Sigmoid colon (tissue), 7 donors: ENCODE measurements at places on chromosomes 7 and 10. TPM values are rescaled to one million over a fixed set of nuclear protein-coding genes. Genes with fewer than 3 reads are reported as not detected.

DNA sequence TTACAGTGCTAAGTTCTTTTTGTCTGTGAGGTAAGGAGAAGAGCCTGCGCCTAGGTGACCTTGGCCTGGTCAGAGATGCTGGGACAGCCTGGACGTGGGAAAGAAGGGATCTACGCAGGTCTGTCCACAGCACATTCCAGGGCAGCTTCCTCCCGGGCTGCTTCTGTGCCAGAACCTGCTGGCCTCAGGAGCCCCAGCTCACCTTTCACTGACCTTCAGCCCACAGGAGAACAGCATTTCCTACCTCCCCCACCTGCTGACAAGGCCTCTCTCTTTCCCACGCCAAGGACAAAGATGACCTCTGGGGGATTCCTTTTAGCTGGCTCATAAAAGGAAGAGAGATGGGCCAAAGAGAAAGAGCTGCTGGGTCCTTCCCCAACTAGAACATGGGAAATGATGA, 260.6 kb downstream of the KCNMA1 start:
- DNase-seq = no peak

DNA sequence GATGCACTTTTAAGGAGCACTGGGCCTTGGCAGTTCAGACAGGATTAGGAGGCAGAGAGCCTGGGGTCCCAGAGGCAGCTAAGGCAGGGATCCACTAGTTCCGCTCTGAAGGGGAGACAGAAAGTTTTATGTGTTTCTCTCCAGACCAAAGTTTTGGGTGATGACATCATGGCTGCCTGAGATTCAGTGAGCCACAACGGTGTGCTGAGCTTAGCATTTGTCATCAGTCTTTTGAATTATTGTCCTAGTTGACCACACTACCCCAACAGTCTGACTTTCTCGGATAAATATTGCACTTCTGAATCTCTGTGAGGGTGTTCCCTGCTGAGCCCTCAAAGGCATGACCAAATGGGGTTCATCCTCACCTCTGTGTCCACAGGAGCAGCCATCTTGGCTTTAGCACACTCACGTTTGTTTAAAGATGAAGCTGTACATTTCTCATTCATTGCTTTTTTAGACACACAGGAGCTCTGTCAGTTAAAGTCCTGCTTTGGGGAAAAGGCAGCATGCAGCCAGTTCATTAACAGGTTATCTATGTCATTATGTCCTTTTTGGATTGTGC, 297.7 kb upstream of the LRGUK start:
- no peak for DNase-seq

GRCh38 chr7:111400088-111400487, 162.2 kb downstream of the IMMP2L start:
- DNase-seq = no peak

DYDC1 gene
- not detected for polyA plus RNA-seq

DNA sequence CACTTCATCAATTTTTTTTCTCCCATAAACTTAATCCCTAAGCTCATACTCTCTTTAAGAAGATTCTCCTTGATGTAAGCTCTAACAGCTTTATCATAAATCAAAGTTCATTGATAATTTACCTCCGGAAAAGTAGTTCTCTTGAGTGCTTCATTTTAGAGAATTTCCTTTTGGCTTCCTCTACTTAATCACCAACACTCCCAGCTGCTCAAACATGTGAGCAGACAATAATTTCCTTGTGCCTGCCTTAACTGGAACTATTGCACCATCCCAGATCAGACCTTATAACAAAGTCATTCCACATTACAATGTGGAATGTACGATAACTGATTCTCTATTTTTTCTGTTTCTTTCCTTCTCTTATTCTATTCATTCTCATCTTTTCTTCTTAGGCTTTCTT, 5.9 kb downstream of the FEZF1 start:
- DNase-seq = no peak

LOXL4 gene
- 1.8 TPM for polyA plus RNA-seq

DNA sequence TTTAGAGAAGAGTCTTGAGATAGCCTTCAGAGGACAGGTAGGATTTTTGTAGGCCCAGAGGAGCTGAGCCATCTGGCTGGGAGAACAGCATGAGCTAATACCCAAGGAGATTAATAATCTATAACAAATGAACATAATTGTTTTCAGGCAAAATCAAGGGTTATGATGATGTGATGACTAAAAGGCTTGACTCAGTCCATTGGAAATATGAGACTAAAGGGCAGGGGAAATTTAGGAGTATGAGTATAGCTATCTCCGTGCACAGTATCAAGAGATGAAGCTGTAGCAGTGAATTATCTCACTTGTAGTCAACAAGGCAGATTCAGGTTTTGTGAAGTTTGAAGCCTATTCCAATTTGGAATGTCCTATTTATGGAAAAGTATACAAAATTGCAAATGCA, 40.1 kb downstream of the CSTF2T start:
- DNase-seq = no peak

DNA sequence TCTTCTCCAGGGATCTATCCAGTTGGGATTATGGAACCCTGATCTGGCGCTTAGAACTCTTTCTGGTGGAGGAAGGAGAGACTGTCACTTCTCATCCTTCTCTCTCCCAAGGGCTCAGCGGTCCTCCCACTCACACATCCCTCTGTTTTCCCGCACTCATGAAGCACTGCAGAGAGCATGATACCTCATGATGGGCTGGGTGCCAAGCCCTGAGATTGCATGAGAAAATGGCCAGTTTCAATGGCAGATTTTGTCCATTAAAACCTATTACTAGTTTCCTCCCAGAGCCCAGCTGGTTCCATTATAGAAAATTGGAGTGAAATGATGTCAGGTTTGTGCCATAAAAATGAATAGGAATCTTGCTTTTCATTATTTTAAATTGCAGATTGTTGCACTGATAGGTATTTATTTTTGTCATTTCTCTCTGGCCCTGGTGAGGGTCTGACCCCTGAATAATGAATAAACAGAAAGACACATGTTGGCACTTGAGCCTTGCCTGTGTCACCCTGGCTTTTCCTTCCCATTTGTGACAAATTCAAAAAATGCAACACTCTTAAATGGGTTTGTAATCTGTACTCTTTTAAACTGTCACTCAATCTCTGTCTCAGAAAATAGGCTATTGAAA, 1151.1 kb downstream of the TYW1 start:
- no peak for DNase-seq

DNA sequence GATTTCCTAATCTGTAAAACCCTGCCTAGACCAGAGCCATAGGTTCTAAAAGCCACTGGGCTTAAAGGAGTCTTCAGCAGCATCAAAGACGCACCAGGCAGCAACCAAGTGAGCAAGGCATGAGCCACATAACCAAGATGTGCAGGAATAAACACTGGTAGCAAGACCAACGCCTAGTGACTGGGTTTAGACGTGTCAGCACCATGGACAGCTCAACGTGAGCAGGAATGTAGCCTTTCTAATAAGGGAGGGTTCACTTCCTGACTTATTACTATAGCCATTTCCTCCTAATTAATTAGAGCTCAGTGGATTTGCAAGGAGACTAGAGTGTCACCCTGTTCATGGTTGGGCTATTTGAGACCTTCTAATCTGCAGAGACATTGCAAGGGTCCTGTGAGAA, 223.7 kb downstream of the LHFPL3 start:
- no peak for DNase-seq

DNA sequence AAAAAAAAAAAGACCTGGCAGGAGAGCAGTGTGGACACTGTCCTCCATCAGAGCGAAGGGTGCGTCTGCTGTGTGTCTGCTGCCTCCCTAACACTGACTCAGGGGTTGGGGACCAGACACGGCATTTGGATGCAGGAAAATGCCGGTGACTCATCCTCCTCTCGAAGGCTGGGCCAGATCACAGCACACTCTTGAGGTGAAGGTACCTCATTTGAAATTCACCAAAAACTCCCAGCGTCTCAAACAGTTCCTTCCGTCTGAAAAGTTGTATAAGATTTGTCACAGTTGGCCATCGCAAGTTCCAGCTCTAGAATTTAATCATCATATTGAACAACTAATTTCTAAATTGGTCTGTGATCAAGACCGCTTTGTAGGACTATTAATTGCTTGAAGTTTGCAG, 118.1 kb upstream of the LYZL2 start:
- no peak for DNase-seq

CPA4 gene
- polyA plus RNA-seq = 0.06 TPM

GRCh38 chr7:70325509-70326101, 727.3 kb downstream of the AUTS2 start:
- no peak for DNase-seq

CLCN1 gene
- 0.15 TPM for polyA plus RNA-seq

- DNase-seq = no peak
Measured at GRCh38 chr7:128805225-128805624, 13.5 kb downstream of the CCDC136 start.
